Cardiac muscle cell (in vitro differentiated cells and primary cell): ENCODE measurements at places on chromosomes 16 and 17. TPM values are rescaled to one million over a fixed set of nuclear protein-coding genes. Genes with fewer than 3 reads are reported as not detected.

METTL9 gene
- polyA plus RNA-seq = 125 and 129 TPM in 2 replicates

ALOXE3 gene
- polyA plus RNA-seq = 0.10 TPM in 1 of 2 replicates, not detected in the other

ANKS3 gene
- polyA plus RNA-seq = 35.2 and 37.6 TPM in 2 replicates

ZNF778 gene
- 4.1 and 9.5 TPM in 2 replicates for polyA plus RNA-seq

DNA sequence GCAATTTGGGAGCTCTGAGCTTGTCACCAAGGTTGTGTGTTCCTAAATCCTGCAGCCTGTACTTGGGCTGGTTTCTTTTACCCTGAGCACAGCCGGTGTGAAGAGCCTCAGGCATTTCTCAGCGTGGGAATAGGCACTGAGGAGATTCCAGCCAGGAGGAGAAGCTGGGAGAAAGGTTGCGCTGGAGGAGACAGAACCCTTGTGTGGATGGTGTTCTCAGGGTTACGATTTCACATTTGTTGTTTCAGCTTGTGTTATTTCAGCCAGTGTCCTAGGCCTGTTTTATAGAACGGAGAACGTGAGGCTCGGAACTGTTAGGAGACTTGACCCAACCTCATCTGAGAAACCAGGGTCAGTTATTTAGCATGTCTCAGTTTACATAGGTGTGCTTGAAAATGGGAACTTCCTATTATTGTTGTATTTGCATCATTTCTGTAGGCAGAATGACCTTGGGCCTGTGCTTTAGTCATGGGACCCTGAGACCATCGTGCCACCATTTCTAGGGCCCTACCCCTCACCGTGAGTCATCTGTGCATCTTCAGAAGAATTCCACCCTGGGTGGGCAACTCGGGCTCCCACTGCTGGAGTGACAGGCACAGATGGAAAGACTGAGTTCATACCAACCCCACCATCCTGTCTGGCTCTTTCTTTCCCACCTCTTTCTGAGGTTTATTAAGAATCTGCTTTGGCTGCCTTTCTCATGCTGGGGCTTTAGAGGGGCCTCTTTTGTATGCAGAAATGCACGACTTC, 134.9 kb downstream of the MSI2 start:
- no peak for DNase-seq

DNA sequence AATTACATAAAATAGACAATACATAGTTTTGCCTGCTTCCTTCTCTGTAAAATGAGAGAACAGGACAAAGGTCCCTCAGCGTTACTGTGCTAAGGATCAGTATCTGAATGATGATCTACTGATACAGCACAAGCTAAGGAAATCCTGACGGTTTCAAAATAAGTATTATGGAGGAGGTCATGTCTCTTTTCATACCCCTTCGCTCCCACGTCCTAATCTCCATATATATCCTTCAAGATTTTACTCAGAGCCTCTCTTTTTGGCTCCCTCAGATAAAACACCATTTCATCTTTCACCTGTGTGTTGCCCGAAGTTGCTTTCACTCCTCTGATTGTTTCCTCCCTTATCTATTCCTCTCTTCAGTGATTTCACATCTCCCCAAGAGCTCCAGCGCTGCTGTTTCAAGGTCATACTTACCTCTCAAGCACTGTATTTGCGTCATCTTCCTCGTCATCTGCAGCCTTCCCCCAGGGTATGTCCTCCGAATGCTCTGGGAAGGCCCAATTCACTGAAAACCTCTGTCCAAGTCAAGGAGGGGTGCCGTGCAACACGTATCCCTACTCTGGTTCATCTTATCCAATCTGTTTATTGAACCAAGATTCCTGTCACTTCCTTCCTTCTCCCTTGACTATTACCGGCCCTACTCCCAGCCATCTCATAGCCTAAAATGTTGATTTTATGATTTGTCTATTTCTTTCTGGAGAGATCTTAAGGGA, 1.2 kb upstream of the BLTP2 start:
- no peak for DNase-seq

- peak; percentile 39 for DNase-seq
These were observed 69.2 kb downstream of the PRKCB start for GRCh38 chr16:23905027-23905426.

- no peak for DNase-seq
These were observed 86.7 kb downstream of the CLEC16A start for GRCh38 chr16:11030990-11031510.

DNA sequence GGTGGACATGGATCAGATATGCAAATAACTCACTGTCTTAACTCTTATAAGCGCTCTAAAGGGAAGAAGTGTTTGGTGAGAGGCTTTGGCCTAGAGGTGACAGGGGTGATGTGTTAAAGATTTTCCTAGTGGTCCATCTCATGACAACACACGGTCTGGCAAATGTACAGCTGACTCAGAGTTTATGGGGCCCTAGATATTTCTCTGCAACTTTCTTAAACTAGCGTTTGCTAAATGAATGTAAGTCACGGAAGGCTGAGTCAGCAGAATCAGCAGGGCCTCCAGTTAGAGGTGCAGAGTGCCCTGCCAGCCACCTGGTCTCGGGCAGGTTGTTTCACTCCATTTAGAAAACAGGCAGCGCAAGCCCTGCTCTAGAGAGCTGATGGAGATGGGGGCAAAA, 40.1 kb downstream of the CLEC16A start:
- DNase-seq = peak; percentile 59
